SK-N-SH (cell line): ENCODE measurements at places on chromosomes 11 and 22.

DNA sequence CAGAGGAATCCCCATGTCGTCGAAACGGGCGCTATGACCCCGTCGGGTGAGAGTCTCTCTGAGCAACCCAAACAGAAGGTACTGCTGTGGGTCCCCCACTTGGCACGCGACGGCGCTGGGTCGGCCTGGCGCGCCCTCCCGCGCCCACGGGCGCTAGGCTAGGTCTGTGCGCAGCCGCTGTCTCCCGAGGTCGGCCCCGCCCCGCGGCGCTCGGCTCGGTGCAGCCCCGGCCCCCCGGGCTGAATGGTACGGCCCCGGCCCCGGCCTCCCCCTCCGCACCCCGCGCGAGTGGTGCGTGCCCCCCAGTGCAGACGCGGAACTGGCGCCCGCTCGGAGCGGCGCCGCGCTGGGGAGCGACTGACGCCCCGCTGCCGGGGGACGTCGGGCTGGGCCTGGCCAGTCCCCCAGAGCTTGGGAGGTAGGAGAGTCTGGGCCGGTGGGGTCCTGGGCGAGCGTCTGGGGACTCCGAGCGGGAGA lies at the start of gene MADD:
TSS of gene MADD (plus strand) at position 305 of the 477 bp plus-strand sequence.
- peak within 1 kb of the TSS; percentile 96 for H3K27ac ChIP-seq
- H3K4me3 ChIP-seq = peak within 1 kb of the TSS; percentile 73
- H3K36me3 ChIP-seq = peaks cover 12% of the 10 kb centered on the region
- H3K27me3 ChIP-seq = no peaks in the 10 kb centered on the region
- peak; percentile 98 for DNase-seq

DNA sequence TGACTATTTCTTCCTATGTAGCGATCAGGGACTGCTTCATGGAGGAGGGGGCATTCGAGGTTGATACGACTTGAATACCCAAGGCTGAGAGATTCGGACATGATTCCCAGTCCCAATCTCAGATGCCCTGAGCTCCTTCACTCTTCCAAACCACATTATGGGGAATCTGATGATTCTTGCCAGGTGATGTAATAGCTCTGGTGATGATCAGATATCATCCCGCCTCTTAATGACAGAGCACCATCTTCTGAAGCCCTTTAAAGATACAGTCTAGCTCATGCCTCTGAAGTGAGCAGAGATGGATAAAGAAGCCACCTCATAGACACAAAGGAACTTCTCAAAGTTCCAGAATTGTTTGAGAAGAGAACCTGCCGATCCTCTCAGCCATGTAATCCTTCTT lies 8.9 kb upstream of the CLMP start:
- no peak overlapping the region for H3K27ac ChIP-seq
- peak; percentile 37 for DNase-seq
- no peak overlapping the region for H3K4me3 ChIP-seq
- H3K36me3 ChIP-seq = no peaks in the 10 kb centered on the region

DNA sequence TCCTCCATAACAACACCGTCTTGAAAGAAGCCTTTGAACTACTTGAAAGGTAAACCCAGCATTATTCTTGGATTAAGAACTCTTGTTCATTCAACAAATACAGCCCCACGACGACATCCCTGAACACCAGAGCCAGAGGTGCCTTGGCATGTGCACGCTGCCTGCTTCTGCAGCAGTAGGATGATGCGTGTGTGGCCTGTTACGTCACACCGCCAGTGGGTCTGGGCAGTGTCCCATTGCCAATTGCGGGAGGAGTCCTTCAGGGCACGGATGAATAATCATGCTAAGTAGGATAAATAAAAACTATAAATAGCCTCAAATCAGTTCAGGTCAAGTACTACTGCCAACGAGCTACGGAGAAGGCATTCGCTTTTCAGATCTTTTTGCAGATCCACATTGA lies 380.5 kb downstream of the SHANK2 start:
- DNase-seq = no peak
- no peak overlapping the region for H3K4me3 ChIP-seq
- no peaks in the 10 kb centered on the region for H3K36me3 ChIP-seq
- H3K27ac ChIP-seq = no peak overlapping the region
- no peaks in the 10 kb centered on the region for H3K27me3 ChIP-seq

- no peak overlapping the region for H3K4me3 ChIP-seq
- H3K4me1 ChIP-seq = peaks cover 15% of the 10 kb centered on the region
- H3K27me3 ChIP-seq = no peaks in the 10 kb centered on the region
- no peaks in the 10 kb centered on the region for H3K36me3 ChIP-seq
Measured at GRCh38 chr11:94922321-94923003, 50.9 kb downstream of the CWC15 start.

GRCh38 chr11:94171693-94172440 lies 43.2 kb downstream of the PANX1 start:
- peak; percentile 39 for DNase-seq
- H3K36me3 ChIP-seq = no peaks in the 10 kb centered on the region
- no peak overlapping the region for H3K4me3 ChIP-seq
- H3K27me3 ChIP-seq = no peaks in the 10 kb centered on the region
- H3K4me1 ChIP-seq = 0 out of 2 replicates have a peak, but pooled peaks cover 4% of the 10 kb centered on the region
- no peak overlapping the region for H3K27ac ChIP-seq

DNA sequence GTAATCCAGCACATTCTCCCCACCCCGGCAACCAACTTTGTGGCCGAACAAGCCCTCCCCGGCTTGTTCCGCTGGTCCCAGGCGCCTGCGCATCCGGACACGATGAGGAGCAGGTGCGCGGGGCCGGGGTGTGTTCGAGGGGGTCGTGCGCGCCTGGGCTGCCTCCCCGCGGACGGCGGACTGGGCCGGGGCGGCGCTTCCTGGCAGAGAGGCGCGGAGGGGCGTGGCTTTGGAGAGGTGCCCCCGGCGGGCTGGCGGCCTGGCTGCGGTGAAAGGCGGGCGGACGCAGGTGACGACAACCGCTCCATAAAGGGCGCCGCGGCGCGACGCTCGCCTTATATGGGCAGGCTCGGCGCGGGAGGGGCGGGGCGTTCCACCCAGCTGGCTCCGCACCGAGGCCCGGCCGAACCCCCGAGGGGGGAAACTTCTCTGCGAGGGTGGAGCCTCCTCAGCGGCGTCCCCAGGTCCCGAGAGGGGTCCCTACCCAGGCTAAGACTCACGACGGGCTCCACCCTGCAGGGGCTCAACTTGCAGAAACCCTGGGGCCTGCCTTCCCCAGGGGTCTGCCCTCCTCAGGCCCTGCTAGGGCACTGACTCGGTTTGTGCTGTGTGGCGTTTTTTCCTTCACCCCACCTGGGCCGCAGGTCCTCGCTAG lies 26.4 kb downstream of the TXN2 start:
- H3K27me3 ChIP-seq = no peaks in the 10 kb centered on the region
- H3K27ac ChIP-seq = no peak overlapping the region
- peak; percentile 96 for DNase-seq
- no peaks in the 10 kb centered on the region for H3K4me1 ChIP-seq
- no peaks in the 10 kb centered on the region for H3K36me3 ChIP-seq

DNA sequence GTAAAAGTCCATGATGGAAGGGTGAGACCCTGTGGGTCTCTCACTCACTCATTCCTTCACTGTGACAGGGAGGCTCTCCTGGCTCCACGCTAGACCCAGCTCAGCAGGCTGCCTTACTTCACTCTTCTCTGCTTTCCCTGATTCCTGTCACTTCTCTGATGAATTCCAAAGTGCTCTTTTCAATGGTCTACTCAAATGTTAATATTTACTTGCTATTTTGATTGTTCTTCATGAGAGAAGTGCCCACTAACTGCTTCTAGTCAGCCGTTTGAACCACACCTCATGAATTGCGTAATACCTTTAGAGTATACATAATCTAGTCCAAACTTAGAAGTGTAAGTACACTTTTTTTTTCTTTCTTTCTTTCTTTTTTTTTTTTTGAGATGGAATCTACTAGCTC lies 1350.2 kb upstream of the RAG2 start:
- H3K36me3 ChIP-seq = no peaks in the 10 kb centered on the region

DNA sequence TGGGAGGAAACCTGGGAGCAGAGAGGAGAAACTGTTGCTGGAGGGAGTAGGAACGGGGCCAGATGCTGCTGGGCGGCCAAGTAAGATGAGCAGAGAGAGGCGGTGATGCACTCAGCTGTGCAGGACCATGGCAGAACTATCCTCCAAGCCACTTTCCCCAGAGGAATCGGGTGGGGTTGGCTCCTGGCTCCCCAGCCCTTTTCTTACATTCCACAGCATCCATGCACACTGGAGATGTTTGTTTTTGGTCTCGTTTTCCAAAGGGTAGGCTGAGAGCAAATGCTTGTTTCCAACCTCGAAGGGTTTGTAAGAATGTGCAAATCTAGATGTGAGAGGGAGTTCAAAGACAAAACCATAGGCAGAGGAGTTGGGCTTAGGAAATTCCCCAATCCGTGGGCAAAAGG lies 73.2 kb downstream of the DBX1 start:
- no peak overlapping the region for H3K4me3 ChIP-seq
- no peak for DNase-seq
- H3K36me3 ChIP-seq = peaks cover 94% of the 10 kb centered on the region
- H3K4me1 ChIP-seq = peaks cover 3% of the 10 kb centered on the region
- H3K27me3 ChIP-seq = no peaks in the 10 kb centered on the region

- no peak for DNase-seq
- H3K4me3 ChIP-seq = no peak overlapping the region
- H3K27ac ChIP-seq = no peak overlapping the region
- H3K4me1 ChIP-seq = peaks cover 8% of the 10 kb centered on the region
- no peaks in the 10 kb centered on the region for H3K27me3 ChIP-seq
Measured at GRCh38 chr11:128720522-128720985, 26.7 kb downstream of the FLI1 start.

- H3K4me3 ChIP-seq = no peak overlapping the region
- DNase-seq = no peak
Measured at GRCh38 chr11:124756753-124757227, 4.7 kb upstream of the VSIG2 start.

GRCh38 chr11:1772270-1773130 lies 8.8 kb upstream of the CTSD start:
- DNase-seq = no peak
- peaks cover 4% of the 10 kb centered on the region; the same call in 1 of the 2 replicates for H3K4me1 ChIP-seq
- H3K27ac ChIP-seq = peak overlapping the region; percentile 5; the same call in 1 of the 2 replicates
- no peaks in the 10 kb centered on the region for H3K36me3 ChIP-seq
- H3K4me3 ChIP-seq = no peak overlapping the region

DNA sequence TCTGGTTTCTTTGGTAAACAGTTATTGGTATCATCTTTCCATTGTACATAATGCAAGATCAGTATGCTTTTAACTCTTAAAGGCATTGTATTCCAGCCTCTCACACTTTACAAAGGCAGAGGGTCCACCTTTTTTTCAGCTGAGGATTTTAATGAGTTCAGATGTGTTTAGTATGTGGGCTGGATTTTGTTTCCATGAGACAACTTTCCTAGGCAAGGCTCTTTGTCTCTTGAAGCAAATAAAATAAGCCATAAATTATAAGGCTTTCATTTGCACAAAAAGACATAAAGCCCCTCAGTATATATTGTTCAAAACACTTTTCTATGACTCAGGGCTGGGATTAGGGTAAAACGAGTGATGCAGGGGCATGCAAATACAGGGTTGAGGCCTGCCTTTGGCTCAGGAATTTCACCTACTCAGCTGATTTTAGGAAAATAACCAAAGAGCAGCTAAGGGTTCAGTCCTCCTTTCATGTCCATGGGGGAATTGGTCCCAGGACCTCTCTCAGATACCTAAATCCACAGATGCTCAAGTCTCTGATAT lies 7.6 kb downstream of the MMP20 start:
- H3K27ac ChIP-seq = no peak overlapping the region
- H3K4me3 ChIP-seq = no peak overlapping the region
- H3K27me3 ChIP-seq = no peaks in the 10 kb centered on the region
- no peak for DNase-seq
- no peaks in the 10 kb centered on the region for H3K4me1 ChIP-seq

GRCh38 chr11:32229576-32230240 lies 138.8 kb downstream of the RCN1 start:
- H3K27me3 ChIP-seq = no peaks in the 10 kb centered on the region; the same call in 1 of the 2 replicates
- DNase-seq = no peak
- H3K36me3 ChIP-seq = no peaks in the 10 kb centered on the region
- H3K4me1 ChIP-seq = no peaks in the 10 kb centered on the region; the same call in 1 of the 2 replicates

- no peaks in the 10 kb centered on the region for H3K36me3 ChIP-seq
- no peak for DNase-seq
- H3K27me3 ChIP-seq = no peaks in the 10 kb centered on the region; the same call in 1 of the 2 replicates
- H3K4me3 ChIP-seq = no peak overlapping the region
Measured at GRCh38 chr11:22775248-22775647, 54.4 kb downstream of the SVIP start.

DNA sequence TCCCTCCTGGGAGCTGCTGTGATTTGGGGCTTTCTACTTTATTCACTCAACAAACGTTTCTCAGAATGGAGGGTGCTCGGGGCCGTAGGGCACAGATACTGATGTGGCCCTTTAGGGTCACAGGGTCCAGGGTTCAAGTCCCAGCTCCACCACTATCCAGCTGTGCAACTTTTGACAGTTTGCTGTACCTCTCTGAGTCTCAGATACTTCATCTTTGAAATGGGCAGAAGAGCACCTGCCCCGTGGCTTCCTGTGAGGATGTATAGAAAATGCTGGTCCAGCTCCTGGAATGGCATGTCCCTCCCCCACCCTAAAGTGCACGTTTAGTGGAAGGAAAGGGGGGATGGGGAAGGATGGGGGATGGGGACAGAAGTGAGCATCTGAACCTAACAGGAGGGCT lies 21.9 kb upstream of the PRR5 start:
- no peaks in the 10 kb centered on the region for H3K36me3 ChIP-seq
- H3K27ac ChIP-seq = no peak overlapping the region
- H3K4me3 ChIP-seq = no peak overlapping the region
- no peaks in the 10 kb centered on the region for H3K27me3 ChIP-seq
- DNase-seq = no peak

GRCh38 chr22:47296405-47297260 lies 534.2 kb downstream of the TBC1D22A start:
- H3K27me3 ChIP-seq = no peaks in the 10 kb centered on the region; the same call in 1 of the 2 replicates
- no peak overlapping the region for H3K4me3 ChIP-seq
- H3K36me3 ChIP-seq = no peaks in the 10 kb centered on the region
- DNase-seq = peak; percentile 17
- H3K27ac ChIP-seq = no peak overlapping the region
